Trophoblast cell (in vitro differentiated cells and primary cell): ENCODE measurements at places on chromosomes 16 and 17.

DNA sequence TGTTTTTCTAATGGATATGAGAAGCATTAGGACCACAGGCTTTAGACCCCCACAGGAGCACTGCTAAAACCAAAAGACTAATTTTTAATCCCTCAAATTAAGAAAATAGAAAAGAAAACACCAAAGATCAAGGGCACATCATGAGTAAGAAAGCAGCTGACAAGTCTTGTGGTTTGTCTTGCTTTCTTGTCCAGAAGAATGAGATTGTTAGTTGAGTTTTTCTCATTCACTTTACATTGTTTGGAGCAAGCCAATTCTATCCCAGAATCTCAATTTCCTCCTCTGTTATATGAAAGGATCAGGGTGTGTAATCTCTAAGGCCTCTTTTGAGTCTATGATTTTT, 899.0 kb downstream of the KCNJ2 start:
- no peak for DNase-seq

DNA sequence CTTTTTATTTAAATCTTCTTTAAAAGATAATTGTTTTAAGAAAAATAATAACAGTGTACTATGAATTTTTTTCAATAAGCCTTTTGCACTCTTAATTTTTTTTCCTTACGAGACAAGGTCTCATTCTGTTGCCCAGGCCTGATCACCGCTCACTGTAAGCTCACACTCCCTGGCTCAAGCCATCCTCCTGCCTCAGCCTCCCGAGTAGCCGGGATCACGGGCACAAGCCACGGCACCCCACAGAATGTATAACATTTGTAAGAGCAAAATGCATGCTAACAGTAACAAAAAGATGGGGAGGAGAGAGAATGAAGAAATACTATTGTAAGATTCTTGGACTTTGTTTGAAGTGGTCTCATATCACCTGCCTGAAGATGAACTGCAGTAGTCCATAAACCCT, 126.9 kb upstream of the CHMP6 start:
- no peak for DNase-seq

GRCh38 chr16:16073001-16073545, 123.7 kb downstream of the ABCC1 start:
- DNase-seq: peak; percentile 44

- DNase-seq: no peak
Measured at GRCh38 chr17:66348584-66349165, 46.3 kb downstream of the PRKCA start.
